ENCODE measurements at places on chromosomes 4 and X.

- no peak for DNase-seq
Observed at GRCh38 chrX:30067677-30068076, 147.7 kb upstream of the MAGEB2 start.

DNA sequence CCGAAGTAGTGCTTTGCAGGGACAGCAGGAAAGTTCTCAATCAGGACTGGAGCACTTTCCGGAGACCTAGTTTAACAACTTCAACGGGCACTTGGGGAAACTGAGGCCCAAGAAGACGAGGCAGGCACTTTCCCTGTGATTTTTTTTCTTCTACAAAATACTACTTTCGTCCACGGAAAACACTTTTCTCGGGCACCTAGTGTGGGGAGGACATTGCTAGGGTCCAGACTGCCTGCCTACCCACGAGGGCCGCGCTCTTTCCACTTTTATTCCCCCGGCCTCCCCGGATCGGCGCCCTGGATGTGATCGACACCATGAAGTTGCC, 125.4 kb upstream of the CXorf66 start:
- no peak for DNase-seq

- DNase-seq, result no peak
Observed at GRCh38 chrX:118545510-118545909, 49.9 kb downstream of the DOCK11 start.

- DNase-seq, result no peak
Observed at GRCh38 chr4:105348719-105349118, 125.1 kb downstream of the PPA2 start.

- DNase-seq, result no peak
Observed at GRCh38 chr4:133467290-133467947, 318.3 kb downstream of the PCDH10 start.

All from left ventricle myocardium superior (tissue), 1 donor.